ACHN (cell line): ENCODE measurements at places on chromosomes 7 and 10.
A peak's percentile ranks its signal among the peaks of the same experiment; 100 is the strongest.

DNA sequence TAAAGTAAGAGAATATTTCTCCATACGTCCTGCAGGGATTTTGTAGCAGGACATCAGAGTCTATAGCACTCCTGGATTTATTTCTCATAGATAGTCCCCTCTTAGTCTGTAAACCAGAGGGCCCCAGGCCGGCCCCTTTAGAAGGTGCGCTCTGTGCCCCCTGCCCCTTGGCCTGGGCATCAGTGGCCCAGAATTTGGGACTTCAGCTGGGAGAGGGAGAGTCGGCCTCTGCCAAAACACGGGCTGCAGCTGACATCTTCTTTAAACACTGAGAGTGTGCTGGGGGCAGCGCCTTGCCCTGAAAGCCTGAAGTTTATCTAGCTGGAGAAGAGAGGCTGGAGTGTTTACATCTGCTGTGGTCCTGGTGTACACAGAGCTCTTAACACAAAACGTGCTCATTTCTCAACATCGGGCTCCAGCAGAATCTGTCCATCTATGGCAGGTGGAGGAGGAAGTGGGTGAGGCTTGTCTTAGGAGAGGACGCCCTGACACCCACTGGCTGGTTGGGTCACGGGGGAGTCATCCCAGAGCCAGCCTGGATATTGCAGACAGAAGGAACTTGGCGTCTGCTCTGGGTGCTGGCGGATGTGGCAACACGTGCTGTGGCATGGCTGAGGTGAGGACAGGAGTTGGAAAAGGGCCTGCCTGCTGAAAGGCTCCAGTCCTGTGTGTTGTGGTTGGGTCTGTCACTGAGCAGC is 5.0 kb upstream of the TACR2 start:
- DNase-seq, result no peak

GRCh38 chr10:67670401-67670800 is 25.6 kb downstream of the CTNNA3 start:
- DNase-seq, result no peak

DNA sequence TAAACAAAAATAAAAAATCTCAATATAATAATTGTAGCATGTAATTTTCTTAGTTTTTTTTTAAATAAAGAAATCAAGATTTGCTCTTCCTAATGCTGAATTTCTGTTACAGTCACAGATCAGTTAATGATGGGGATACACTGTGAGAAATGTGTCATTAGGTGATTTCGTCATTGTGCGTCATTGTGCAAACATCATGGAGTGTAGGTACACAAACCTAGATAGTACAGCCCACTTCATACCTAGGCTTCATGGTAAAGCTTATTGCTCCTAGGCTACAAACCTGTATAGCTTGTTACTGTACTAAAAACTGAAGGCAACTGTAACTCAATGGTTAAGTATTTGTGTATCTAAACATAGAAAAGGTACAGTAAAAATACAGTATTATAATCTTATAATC is 74.4 kb upstream of the LSM8 start:
- no peak for DNase-seq

DNA sequence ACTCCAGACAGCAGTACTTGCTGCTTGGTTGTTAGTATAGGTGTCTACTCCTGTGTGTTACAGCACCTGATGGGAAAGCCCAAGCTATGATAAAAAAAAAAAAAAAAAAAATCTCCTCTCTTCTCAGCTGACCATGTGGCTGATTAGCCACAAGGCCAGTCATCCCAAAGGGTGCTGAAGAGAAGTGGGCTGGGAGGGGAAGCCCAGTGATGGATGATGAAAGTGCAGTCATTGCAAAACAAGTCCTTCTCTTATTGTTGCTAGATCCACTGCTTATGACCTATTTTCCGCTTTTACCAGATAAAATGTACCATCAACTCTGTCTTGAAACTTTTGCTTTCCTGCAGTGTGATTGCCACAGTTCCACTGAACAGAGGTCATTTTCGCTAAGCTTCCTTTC is 1092.5 kb upstream of the C7orf33 start:
- no peak for DNase-seq

DNA sequence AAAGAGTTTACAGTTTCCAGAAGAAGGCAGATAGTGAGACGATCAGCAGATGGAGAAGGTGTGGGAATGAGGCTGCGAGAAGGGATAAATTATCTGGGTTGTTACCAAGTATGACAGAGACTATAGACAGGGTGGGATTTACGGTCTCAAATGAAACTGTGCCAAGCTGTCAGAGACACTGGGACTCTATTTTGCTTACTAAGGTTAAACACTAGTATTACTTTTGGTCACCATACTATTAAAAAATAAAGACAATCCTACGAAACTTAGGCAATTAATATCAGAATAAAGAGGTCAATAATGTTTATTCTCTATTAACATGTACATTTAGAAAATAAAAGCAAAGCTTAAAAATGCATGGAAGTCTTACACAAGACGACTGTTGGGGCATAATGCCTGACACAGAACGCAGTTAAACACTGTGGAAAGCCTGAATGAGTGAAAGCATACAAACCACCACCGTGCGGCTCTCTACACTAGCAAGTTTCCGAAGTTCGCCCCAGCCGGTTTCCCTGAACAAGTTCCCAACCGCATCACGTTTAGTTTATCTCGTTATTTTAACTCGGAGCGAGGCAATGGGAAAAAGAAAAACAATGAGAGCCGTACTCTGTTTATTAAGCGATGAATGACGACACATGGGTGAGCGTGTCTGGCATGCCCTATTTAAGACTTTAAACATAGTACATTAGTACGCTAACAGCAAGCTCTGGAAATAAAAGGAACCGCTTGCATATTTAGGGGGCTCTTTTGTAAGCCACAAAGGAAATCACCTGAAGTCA is 909 bp upstream of the CC2D2B start:
- DNase-seq, result peak; percentile 66

DNA sequence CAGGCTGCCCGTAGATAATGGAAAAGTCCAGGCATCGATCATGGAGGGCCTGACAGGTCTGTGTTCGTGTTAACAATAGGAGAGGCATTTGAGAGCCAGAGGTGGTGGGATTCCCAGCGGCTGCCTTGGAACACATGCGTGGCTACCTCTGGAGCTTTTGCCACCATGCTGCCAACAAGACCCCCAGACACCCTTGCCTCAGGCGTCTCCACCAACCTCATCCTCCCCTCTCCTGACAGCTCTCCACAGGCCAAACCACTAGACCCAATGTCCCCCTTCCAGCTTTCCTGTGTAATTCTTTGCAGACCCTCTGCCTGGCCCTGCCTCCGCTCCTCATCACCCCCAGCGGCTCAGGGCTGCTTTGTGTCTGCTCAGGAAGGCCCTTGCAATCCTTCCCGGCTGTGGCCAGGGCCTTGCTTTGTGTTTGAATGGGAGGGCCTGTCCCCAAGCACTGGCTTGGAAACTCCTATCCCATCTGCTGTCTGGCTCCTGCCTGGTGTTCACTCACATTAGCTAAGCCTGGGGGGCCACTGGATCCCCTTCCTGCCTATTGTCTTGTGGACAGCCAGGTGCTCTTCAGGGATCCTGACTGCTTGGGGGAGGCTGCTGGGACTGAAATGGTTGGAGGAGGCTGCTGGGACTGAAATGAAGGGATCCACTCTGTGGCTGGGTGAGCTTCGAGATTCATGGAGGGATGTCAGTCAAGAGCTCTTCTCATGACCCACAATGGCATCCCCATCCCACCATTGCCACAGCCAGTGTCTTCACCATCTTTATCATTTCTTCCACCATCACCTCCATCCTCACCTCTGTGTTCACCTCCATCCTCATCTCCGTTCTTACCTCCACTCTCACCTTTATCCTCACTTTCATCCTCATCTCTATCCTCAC is 60.8 kb upstream of the ELN start:
- DNase-seq, result no peak

GRCh38 chr7:75876126-75876881 is 2.5 kb upstream of the RHBDD2 start:
- no peak for DNase-seq

DNA sequence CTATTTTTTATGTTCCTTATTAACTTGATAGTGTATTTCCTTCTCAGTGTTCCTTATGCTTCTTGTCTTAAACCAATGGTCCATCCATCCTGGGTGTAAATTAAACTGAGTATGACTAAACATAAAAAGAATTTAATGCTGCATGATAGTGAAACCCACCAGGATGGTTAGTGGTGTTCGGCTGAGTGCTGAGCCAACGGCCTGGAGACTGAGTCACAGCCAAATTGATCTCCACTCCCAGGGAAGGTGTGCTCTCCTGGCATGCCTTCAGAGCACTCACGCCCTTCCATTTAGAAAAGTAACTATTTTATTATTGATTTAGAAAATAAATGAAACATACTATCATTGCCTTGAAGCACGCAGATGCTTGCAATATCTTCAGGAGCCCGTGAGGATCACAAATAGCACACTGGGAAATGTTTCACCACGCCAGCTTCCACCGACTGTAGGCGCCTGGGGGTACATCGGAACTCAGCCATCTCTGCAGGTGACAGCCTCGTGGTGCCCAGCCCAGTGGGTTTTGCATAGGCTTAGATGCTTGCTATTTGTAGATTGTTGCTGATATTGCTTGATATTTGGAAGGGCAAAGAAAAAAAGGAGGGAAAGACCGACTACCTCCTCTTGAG is 40.0 kb upstream of the LOXL4 start:
- peak; percentile 71 for DNase-seq

GRCh38 chr7:41501006-41501405 is 201.9 kb downstream of the INHBA start:
- no peak for DNase-seq

DNA sequence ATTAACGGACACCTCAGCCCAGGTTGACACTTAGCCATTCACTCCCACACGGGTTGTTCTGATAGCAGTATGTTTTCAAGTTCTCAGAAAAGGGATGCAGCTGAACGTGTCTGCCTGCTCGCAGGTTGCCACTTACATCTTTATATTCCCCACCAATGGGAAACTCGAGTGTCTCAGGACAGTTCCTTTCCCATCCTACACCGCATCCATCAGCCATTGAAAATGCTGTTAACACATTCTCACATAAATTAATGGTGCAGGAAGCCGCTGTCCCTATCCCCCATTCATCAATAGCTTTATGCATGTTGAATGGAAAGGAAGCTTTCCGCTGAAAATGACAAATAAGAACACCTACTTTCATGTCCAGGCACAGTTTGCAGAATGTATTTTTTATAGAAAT is 1.7 kb upstream of the FGFR2 start:
- no peak for DNase-seq

GRCh38 chr10:88838766-88839350 is 12.8 kb downstream of the ANKRD22 start:
- DNase-seq, result no peak

GRCh38 chr10:30798646-30799185 is 169.2 kb upstream of the LYZL2 start:
- no peak for DNase-seq

- no peak for DNase-seq
Observed at GRCh38 chr10:89165923-89166322, 41.2 kb downstream of the CH25H start.

GRCh38 chr7:129571201-129571600 is 40.3 kb upstream of the NRF1 start:
- DNase-seq, result no peak

- no peak for DNase-seq
Observed at GRCh38 chr7:28937103-28937502, 21.0 kb downstream of the TRIL start.

DNA sequence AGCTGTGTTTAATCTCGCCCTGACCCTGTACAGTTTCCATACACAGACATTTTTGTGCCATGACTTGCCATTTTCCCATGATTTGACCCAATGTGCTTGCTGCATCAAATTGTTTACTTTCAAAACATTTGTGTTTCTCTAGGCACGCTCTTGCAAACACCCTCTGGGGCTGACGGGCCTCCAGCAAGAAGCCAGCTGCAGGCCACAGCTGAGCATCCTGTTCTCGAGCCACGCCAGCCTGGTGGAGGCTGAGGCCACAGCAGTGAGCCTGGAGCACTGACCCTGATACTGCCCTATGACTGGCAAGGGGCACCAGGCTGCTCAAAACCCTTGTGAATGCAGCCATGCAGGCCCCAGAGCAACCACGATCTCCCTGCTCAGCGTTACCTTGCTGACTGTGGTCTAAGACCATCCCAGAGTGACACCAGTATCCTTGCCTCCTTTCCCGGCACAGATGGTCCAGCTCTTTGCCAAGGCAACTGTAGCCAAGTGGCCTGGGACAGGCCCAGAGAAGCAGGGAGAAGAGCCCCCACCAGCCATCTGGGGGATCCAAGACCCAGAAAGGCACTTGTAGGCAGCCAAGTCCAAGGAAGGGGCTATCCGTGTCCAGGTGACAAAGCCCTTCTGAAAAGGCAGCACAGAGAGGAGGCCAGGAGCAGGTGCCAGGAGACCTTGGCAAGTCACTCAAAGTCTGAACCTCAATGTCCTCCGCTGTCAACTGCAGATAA is 78.5 kb downstream of the OAT start:
- no peak for DNase-seq

DNA sequence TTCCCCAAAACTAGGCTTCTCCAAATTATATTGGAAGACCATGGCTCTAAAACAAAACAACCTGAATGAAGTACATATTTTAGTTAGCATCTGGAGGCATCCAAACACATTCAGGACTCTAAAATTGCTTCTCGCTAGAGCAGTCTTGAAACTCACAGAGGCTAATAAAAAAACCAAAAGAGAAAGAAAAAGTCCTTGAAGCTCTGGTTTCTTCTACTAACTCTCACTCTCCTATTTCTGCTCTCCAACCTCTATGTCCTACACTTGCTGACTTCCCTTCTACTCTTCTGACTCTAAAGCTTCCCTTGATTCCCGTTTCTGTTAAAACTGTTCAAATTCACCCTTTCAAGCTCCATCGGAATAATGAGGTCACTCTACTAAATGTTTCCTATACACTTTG is 370.7 kb upstream of the HPS1 start:
- no peak for DNase-seq

DNA sequence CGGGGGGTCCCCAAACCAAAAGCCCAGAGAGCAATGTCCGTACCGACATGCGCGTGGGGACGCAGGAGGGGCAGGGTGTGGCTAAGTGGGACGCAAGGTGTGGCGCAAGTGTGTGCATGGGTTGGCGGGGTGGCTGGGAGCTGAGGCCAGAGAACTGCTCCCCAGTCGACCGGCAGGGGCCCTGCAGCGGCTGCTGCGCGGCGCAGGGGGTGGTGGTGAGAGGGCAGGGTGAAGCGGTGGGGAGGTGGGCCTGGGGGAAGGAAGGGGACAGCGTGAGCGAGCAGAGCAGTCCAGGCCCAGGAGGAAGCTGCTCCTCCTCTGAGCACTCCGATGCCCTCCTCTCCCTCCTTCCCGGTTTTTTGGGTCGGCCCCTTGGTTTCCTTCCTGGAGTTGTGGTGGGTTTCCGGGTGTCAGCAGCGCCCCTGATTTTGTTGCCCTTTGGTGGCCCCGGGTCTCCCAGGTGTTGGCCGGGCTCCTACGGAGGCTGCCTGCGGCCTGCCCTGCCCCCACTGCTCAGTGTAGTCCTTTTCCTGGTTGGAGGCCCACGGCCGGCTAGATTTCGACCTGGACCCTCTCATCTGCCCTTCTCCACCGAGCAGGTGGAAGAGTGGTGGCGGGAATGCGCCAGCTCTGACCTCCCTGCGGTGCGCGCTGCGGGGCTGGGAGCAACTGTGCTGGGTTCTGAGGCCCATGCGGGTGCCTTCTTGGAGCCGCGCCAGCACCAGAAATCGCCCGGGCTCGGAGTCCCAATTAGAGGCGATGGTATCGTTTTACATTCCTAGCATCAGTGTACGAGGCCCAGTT is 40.5 kb upstream of the COMTD1 start:
- DNase-seq, result no peak

GRCh38 chr10:92567952-92568600 is 5.8 kb downstream of the IDE start:
- DNase-seq, result peak; percentile 69

GRCh38 chr7:2929321-2930201 is 85.5 kb upstream of the GNA12 start:
- DNase-seq, result no peak
